Activated naive CD8-positive, alpha-beta T cell treated with anti-CD3 and anti-CD28 coated beads for 36 hours (primary cell): ENCODE measurements at places on chromosomes 1 and 21. TPM values are rescaled to one million over a fixed set of nuclear protein-coding genes. Genes with fewer than 3 reads are reported as not detected.

DNA sequence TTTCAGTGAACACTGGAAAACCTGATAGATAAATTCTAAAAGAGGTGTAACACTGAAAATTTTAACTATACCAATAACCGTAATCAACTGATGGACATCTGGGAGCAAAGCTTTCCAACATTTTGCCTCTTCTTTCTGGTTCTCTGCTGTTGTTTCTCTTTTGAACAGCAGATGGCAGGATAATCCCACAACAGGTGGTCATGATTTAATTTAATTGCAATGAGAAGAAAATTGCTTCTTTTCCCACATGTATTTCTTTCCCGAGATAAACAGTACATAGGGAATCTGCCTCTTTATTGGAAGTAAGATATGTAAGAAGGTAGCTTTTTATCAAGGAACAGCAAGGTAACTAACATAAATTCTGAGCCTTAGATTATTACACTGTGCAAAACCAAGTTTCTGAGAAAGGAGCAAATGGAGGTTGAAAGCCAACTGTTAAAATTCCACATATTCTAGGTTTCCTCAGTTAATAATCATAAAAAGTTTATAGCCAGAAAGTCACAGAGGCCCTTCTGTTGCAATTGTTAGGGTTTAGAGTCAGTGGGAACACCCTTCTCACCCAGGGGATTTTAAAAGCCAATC lies 72.9 kb downstream of the RPS6KA1 start:
- no peak overlapping the region for H3K27ac ChIP-seq
- H3K4me1 ChIP-seq = peaks cover 12% of the 10 kb centered on the region
- H3K36me3 ChIP-seq = no peaks in the 10 kb centered on the region
- H3K27me3 ChIP-seq = no peaks in the 10 kb centered on the region
- no peak for DNase-seq

- peaks cover 50% of the 10 kb centered on the region for H3K4me1 ChIP-seq
- H3K27ac ChIP-seq = peak overlapping the region; percentile 96
- peaks cover 6% of the 10 kb centered on the region for H3K36me3 ChIP-seq
- peaks cover 3% of the 10 kb centered on the region for H3K27me3 ChIP-seq
Measured at GRCh38 chr1:155005076-155006011, 2.7 kb downstream of the ZBTB7B start.

Gene PTPRF
- 3.6 TPM for total RNA-seq

- H3K4me3 ChIP-seq = no peak overlapping the region
- no peaks in the 10 kb centered on the region for H3K27me3 ChIP-seq
- peaks cover 26% of the 10 kb centered on the region for H3K4me1 ChIP-seq
- peaks cover 6% of the 10 kb centered on the region for H3K36me3 ChIP-seq
- peak overlapping the region; percentile 31 for H3K27ac ChIP-seq
Measured at GRCh38 chr1:16443975-16444770, 3.6 kb downstream of the NECAP2 start.

DNA sequence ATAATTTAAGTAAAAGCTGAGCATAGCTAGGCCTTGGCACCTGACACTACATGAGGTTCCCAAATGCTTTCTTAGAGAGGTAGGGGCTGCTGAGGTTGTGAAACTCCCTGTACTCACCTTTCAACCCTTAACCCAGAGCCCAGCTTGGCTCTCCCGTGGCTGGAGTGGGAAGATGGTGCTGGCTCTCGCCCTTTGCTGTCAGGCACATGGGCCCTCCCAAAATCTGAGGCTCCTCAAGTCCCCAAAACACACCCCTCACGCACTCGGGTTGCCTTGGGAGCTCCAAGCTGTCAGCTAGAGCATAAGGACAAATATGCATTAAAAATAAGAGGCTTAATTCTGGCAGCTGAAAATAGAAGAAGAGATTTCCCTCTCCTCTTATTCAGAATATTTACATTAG lies 46.7 kb upstream of the PLPPR4 start:
- peaks cover 2% of the 10 kb centered on the region for H3K4me1 ChIP-seq
- no peaks in the 10 kb centered on the region for H3K36me3 ChIP-seq
- peaks cover 8% of the 10 kb centered on the region for H3K27me3 ChIP-seq
- H3K4me3 ChIP-seq = no peak overlapping the region
- DNase-seq = no peak
- H3K27ac ChIP-seq = no peak overlapping the region

DNA sequence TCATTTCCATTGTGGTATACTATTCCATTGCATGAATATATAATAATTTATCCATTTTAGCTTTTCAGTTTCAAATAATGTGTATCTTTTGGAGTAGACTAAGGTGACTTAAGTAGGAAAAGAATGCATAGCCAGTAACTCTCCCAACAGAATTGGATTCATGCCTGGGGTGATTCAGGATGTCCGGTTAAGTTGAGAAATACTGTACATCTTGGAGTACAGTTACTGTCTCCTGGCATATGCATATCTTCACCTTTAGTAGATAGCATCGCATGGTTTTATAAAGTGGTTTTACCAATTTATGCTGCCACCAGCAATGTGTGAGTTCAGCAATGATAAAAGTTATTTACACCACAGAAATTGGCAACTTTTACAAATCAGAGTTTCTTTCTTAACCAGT lies 18.6 kb upstream of the SLC6A9 start:
- no peak for DNase-seq
- H3K27ac ChIP-seq = no peak overlapping the region
- H3K4me1 ChIP-seq = peaks cover 17% of the 10 kb centered on the region

- no peaks in the 10 kb centered on the region for H3K27me3 ChIP-seq
- no peaks in the 10 kb centered on the region for H3K36me3 ChIP-seq
- no peak overlapping the region for H3K27ac ChIP-seq
- H3K4me1 ChIP-seq = peaks cover 21% of the 10 kb centered on the region
Measured at GRCh38 chr1:154775621-154776605, 94.2 kb downstream of the KCNN3 start.

Gene BCAN
- total RNA-seq = not detected

DNA sequence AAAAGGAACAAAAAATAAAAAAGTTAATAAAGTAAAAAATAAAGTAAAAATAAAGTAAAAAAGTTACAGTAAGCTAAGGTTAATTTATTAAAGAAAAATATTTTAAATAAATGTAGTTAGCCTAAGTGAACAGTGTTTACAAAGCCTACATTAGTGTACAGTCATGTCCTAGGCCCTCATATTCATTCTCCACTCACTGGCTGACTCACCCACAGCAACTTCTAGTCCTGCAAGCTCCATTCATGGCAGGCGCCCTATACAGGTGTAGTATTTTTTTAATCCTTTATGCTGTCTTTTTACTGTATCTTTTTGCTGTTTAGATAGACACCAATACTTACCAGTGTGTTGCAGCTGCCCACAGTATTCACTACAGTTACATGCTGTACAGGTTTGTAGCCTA lies 12.4 kb downstream of the ADAR start:
- no peaks in the 10 kb centered on the region for H3K27me3 ChIP-seq
- peaks cover 18% of the 10 kb centered on the region for H3K4me1 ChIP-seq
- no peak overlapping the region for H3K4me3 ChIP-seq

DNA sequence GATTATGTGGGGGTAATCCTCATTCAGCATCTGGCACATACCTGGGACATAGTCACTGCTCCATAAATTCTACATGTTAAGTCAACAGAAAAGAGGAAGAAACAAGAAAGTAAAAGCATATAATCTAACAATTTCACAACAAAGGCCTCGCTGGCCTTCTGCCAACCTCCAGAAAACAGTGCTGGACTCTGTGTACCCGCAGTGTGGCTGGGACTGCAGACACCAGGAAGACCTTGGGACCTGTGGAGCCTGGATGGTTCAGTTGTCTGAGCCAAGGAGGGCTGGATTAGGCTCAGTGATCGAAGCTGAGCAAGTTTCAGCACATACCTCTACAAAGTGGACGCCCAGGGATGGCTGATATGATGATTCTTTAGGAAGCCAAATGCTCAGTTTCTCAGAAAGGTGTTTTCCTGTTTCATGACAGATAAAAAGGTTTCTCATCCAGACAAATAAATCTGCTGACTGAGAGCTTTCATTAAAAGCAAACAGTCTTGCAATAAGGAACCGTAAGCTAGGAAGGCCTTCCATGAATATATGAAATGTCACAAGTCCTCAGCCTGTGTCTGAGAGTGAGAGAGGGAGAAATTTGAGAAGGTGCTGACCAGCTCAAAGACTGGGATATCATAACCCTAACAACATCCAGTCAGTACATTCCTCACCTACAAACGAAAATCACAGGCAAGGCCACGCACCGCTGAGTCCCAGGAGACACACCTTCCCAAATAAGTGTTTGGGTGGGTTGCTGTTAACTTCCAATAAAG lies 48.4 kb downstream of the CAPZB start:
- no peaks in the 10 kb centered on the region for H3K27me3 ChIP-seq
- H3K4me3 ChIP-seq = peak overlapping the region; percentile 7
- H3K36me3 ChIP-seq = peaks cover 30% of the 10 kb centered on the region
- H3K27ac ChIP-seq = peak overlapping the region; percentile 72
- H3K4me1 ChIP-seq = peaks cover 88% of the 10 kb centered on the region
- no peak for DNase-seq

- H3K4me3 ChIP-seq = no peak overlapping the region
- peaks cover 5% of the 10 kb centered on the region for H3K36me3 ChIP-seq
- H3K27me3 ChIP-seq = peaks cover 49% of the 10 kb centered on the region
- no peaks in the 10 kb centered on the region for H3K4me1 ChIP-seq
- no peak overlapping the region for H3K27ac ChIP-seq
- DNase-seq = no peak
Measured at GRCh38 chr1:58608297-58608696, 31.2 kb upstream of the TACSTD2 start.

Gene CTSS
- total RNA-seq = 38.9 TPM

GRCh38 chr1:245939756-245940345 lies 567.2 kb downstream of the SMYD3 start:
- peaks cover 17% of the 10 kb centered on the region for H3K4me1 ChIP-seq
- DNase-seq = no peak
- H3K27ac ChIP-seq = no peak overlapping the region
- H3K27me3 ChIP-seq = no peaks in the 10 kb centered on the region
- peaks cover 1% of the 10 kb centered on the region for H3K36me3 ChIP-seq

GRCh38 chr1:231216498-231216897 lies 24.5 kb upstream of the GNPAT start:
- no peaks in the 10 kb centered on the region for H3K27me3 ChIP-seq
- no peak overlapping the region for H3K4me3 ChIP-seq
- peaks cover 18% of the 10 kb centered on the region for H3K4me1 ChIP-seq
- no peak for DNase-seq
- H3K36me3 ChIP-seq = no peaks in the 10 kb centered on the region

- H3K4me1 ChIP-seq = peaks cover 66% of the 10 kb centered on the region
- H3K36me3 ChIP-seq = peaks cover 5% of the 10 kb centered on the region
- peak; percentile 95 for DNase-seq
- H3K27me3 ChIP-seq = no peaks in the 10 kb centered on the region
- peak overlapping the region; percentile 78 for H3K4me3 ChIP-seq
Measured at GRCh38 chr1:156504821-156505678, 4.5 kb upstream of the MEF2D start.

Gene DHRS3
- total RNA-seq = 163 TPM

- H3K27ac ChIP-seq = no peak overlapping the region
- no peak overlapping the region for H3K4me3 ChIP-seq
- no peak for DNase-seq
- H3K36me3 ChIP-seq = peaks cover 24% of the 10 kb centered on the region
- no peaks in the 10 kb centered on the region for H3K27me3 ChIP-seq
Measured at GRCh38 chr1:54099061-54099610, 45.7 kb downstream of the TCEANC2 start.

Gene RNF223
- not detected for total RNA-seq

- H3K4me1 ChIP-seq = peaks cover 37% of the 10 kb centered on the region
- no peak overlapping the region for H3K27ac ChIP-seq
- no peak overlapping the region for H3K4me3 ChIP-seq
- no peaks in the 10 kb centered on the region for H3K36me3 ChIP-seq
- H3K27me3 ChIP-seq = peaks cover 48% of the 10 kb centered on the region
Measured at GRCh38 chr1:153343040-153343681, 5.5 kb downstream of the PGLYRP4 start.

DNA sequence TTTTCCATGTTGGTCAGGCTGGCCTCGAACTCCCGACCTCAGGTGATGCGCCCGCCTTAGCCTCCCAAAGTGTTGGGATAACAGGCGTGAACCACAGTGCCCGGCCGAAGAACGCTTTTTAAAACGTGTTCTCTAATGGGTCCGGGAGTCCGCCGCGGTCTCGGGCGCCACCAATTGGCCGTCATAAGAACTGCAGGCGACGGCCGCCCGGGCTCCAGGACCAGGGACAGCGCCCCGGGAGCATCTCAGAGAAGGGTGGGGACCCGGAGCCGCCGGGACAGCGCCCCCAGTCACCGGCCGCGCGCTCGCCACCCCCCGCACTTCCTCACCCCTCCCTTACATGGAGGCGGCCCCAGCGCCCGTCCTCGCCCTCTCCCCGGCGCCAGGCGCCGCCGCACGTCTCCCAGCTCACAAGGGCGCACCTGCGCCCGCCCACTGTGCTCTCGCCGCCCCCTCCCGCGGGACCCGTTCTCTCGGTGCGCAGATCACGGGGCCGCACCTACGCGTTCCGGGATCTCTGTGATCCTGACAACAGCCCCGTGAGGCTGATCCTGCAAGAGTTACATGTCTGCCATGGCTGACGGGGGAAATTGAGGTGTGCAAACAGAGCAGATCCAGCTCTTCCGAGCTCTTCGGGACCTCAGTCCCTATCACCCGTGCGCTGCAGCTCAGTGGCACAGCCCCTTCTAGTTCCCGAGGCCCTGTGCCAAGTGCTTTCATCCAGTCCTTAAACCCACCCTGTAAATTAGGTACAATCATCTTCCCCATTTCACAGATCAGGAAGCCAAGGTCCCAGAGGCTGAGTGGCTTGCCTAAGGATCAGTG lies 9.8 kb downstream of the RAP1GAP start:
- H3K27me3 ChIP-seq = peaks cover 35% of the 10 kb centered on the region
- peaks cover 4% of the 10 kb centered on the region for H3K4me1 ChIP-seq
- H3K4me3 ChIP-seq = peak overlapping the region; percentile 61
- H3K27ac ChIP-seq = no peak overlapping the region
- peak; percentile 82 for DNase-seq

- no peak overlapping the region for H3K4me3 ChIP-seq
- H3K36me3 ChIP-seq = peaks cover 30% of the 10 kb centered on the region
- no peaks in the 10 kb centered on the region for H3K27me3 ChIP-seq
- H3K27ac ChIP-seq = no peak overlapping the region
- peak; percentile 15 for DNase-seq
Measured at GRCh38 chr1:8422510-8423268, 104.8 kb downstream of the SLC45A1 start.

Gene CD1D
- not detected for total RNA-seq

DNA sequence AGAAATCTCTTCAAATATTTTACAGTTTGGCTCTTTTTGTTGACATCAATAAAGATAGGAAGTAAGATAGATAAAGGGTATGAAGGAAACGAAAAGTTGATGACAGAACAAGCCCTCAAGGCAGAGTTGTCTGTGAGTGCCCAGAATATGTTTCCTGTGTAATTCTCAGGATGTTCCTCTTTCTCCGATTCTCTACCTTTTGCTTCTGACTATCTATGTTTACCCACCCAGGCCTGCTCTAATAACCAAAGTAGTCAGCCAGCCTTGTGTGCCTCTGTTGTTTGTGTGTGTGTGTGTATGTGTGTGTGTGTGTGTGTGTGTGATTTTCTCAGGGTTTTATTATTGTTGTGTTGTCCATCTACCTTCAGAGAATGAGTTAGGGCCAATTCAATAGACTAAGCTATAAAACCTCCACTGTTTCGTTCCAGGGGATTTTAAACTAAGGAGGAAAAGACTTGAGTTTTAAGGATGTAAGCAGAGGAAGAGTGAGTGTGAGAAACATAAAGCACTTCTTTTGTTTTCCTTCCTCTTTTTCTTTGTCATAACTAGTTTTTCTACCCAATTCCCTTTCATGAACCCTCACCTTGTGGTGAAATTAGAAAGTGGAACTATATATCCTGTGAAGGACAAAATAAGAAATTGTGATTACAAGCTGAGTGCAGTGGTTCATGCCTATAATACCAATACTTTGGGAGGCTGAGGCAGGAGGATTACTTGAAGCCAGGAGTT lies 627.4 kb upstream of the NR5A2 start:
- peak overlapping the region; percentile 13 for H3K27ac ChIP-seq
- no peak for DNase-seq
- H3K27me3 ChIP-seq = peaks cover 12% of the 10 kb centered on the region
- peaks cover 3% of the 10 kb centered on the region for H3K4me1 ChIP-seq
- H3K4me3 ChIP-seq = no peak overlapping the region

- H3K4me3 ChIP-seq = peak overlapping the region; percentile 62
- no peaks in the 10 kb centered on the region for H3K27me3 ChIP-seq
- peaks cover 72% of the 10 kb centered on the region for H3K4me1 ChIP-seq
Measured at GRCh38 chr1:172638885-172639831, 19.7 kb upstream of the FASLG start.
